ENCODE measurements at places on chromosomes 6 and 20.

GRCh38 chr6:27866357-27867050 lies 45.7 kb downstream of the OR2B2 start:
- peak; percentile 88 for DNase-seq

DNA sequence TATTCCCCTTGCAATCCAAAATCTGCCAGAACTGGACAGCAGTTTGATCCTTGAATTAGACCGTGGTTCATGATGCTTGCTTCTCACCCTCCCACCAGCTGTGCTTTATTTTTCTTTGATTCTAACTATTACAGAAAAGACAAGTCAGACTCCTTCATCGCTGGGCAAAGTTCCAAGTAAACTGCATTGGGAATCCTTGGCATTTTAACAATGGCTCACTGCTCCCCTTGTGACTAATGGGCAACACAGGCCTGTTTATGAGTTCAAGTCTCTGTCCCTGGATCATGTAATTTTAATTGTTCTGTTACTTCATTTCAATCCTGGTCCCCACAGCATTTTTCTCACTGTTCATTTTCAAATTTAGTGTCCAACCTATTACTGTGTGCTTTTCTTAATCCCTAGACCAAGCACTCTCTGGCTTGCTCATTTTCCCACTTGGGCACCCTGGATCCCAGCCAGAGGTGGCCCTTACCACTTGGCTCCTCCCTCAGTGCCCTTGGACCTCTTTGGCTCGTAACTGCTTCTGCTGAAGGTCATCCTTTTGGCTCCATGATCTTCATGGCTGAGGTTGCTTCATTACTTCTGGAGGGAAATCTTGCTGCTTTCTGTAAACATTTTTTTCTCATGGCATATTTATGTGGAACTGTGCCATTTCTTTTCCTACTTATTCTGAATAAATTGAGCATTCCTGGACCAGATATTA lies 32.8 kb downstream of the PSMB9 start:
- DNase-seq, result no peak

DNA sequence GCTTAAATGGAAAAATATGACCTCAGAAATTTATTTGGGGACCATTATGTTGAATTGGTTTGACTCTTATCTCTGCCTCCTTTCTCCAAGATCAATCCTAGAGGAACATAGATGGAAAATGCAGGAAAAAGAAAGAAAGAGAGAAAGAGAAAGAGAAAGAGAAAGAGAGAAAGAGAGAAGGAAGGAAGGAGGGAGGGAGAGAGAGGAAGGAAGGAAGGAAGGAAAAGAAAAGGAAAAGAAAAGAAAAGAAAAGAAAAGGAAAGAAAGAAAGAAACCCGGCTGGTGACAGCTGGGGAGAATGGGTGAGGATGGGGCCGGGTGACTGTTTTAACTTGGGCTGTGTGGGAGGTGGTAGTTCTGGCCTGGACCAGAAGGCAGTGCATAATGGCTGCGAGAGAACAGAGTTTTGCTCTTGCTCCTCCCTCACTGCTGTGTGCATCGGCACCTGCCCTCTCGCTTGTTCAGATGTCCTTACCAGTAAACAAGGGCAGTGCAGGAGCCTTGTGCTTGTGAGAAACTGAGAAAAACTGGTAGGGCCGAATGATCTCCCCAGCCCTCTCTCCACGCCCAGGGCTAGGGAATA lies 24.7 kb downstream of the GLO1 start:
- DNase-seq, result no peak

DNA sequence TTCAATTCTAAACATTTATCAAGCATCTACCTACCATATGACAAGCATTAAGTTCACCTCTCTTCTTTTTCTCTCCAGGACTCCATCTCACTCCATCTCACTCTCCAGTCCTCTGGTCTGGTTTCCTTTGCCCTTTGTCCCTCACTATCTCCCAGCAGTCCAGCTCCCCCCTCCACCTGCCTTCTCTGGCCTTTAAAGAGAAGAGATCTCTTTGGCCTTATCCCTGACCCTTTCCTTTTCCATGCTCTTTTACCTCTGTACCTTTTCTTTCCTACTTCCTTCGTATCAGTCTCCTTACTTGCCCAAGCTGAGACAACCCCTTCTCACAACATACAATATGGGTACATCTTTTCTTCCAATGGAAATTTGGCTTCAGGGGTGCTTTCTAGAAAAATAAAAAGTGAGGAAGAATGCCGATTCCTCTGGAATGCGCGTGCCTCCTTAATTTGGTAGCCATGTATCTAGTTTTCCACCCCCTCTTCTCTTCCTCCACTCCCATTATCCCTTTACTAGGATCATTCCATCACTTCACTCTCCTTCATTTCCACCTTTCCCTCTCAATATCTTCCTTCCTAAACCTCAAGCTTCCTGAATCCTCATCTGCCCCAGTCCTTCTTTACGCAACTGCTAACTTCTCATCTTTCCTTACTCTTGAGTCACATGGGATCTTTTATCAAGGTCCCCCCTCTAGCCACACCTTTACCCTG lies 745 bp upstream of the AGPAT1 start:
- DNase-seq, result no peak

DNA sequence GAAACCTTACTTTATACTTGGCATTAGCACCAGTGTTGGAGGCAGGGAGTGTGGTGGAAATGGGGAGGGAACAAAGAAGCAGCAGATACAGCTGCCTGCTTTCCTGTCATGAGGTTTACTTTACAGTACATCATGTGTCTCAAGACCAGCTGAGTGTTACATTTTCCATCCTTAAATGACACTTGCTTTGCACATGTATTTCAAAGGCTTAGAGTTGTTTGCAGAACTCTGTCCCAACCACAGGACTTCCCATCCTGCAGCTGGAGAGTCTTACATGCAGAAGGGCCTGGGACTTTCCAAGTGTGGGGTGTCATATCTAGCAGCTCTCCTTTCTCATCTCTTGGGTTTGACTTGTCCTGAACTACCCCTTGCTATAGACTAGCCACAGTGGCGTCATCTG lies 395.9 kb downstream of the DHX35 start:
- DNase-seq, result no peak

GRCh38 chr20:3218307-3218988 lies 9.2 kb downstream of the ITPA start:
- DNase-seq, result peak; percentile 73

GRCh38 chr6:149500096-149500495 lies 15.3 kb upstream of the ZC3H12D start:
- DNase-seq, result no peak

GRCh38 chr6:19798362-19798761 lies 38.8 kb upstream of the ID4 start:
- no peak for DNase-seq

DNA sequence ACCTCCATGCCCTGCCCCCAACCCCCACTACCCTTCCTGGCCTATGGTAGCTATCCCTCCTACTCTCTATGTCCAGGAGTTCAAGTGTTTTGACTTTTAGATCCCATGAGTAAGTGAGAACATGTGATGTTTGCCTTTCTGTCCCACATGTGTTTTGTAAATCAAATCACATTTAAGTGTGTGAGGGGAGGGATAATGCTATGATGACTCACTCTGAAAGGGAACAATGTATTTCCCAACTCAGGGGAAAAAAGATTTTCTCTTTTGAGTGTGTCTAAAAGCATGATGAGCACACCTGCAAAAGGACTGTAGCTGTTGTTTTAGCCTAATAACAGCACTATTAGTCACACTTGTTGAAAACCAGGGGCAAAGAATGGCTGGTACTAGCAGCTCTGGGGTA lies 193.7 kb downstream of the GJA10 start:
- DNase-seq, result no peak

DNA sequence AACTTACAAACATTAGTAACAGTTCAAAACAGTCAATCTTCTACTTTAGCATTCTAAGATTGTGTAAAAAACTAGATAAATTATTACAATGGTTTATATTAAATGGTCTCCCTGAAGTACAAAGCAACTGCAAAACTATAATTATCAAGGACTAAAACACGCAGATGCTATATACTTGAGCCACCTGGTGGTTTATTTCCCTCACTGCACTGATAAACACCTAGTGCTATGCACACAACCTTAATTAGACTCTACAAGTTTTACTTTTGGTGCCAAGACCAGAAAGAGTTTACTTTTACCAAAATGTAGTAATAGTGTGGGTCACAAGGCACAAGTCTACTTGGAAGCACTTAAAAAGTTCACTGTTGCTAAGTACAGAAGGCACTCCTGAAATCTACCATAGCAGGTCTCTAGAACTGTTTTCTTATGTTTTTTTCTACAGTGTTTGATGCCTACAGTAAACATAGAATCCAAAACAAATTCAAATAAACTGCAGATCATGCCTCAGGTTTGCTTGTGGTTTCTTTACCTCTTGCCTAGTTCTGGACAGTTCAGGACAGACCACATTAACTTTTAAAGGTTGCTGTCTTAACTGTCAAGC lies 49.2 kb downstream of the GMDS start:
- peak; percentile 57 for DNase-seq

- no peak for DNase-seq
Observed at GRCh38 chr20:49951151-49951550, 15.0 kb downstream of the RNF114 start.

DNA sequence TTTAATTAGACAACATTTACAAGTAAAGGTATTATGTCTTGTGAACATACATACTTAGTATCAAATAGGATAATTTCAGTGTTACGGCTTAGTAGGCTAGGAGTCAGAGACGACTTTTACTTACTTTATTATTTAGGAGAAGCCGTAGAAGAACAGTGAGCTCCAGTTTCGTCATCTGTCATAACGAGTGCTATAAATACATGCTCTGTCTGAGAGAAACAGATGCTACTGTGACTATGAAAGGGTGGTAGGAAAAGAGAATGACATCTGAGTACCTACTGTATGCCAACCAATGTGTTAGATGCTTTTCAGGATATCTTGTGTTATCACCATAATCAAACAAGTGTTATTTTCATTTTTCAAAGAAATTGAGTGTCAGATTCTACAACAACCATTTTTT lies 119.0 kb downstream of the EYA4 start:
- DNase-seq, result no peak
